ENCODE measurements at places on chromosomes 16 and 17.

- no peaks in the 10 kb centered on the region for H3K36me3 ChIP-seq
- no peaks in the 10 kb centered on the region for H3K27me3 ChIP-seq
- no peak for DNase-seq
- no peak overlapping the region for H3K27ac ChIP-seq
- peaks cover 8% of the 10 kb centered on the region for H3K4me1 ChIP-seq
These were observed 8.5 kb downstream of the MCRIP1 start for GRCh38 chr17:81824595-81824994.

- no peak overlapping the region for H3K4me3 ChIP-seq
- H3K27me3 ChIP-seq, result no peaks in the 10 kb centered on the region
- H3K36me3 ChIP-seq, result peaks cover 46% of the 10 kb centered on the region
- no peak for DNase-seq
- no peak overlapping the region for H3K27ac ChIP-seq
These were observed 70.7 kb downstream of the CLEC16A start for GRCh38 chr16:11015076-11015475.

GRCh38 chr16:79303959-79304387 lies 296.6 kb downstream of the MAF start:
- no peaks in the 10 kb centered on the region for H3K4me1 ChIP-seq
- peaks cover 9% of the 10 kb centered on the region for H3K27me3 ChIP-seq
- DNase-seq, result no peak
- no peak overlapping the region for H3K4me3 ChIP-seq

DNA sequence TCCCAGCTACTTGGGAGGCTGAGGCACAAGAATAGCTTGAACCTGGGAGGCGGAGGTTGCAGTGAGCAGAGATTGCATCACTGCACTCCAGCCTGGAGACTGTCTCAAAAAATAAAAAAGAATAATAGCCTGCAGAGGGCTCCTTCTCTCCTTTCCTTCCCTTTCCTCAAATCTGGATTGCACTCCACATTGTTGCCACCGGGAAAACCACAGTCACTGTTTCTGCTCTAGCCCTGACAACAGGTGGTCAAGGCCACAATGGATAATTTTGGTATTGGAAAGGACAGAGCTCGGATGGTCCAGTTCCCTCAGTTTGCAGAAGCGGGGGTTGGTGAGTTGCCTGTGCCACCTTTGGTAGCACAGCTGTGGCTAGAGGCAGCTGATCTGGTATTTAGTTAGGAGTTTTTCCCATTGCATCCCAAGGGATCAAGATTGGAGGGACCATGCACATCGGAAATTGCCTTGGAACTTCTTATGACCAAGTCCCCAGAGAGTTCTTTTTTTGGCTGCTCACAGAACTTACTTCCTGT lies 44.7 kb upstream of the PRSS54 start:
- no peak overlapping the region for H3K4me3 ChIP-seq
- peaks cover 8% of the 10 kb centered on the region for H3K4me1 ChIP-seq
- peaks cover 6% of the 10 kb centered on the region for H3K27me3 ChIP-seq
- no peaks in the 10 kb centered on the region for H3K36me3 ChIP-seq

- H3K36me3 ChIP-seq, result peaks cover 36% of the 10 kb centered on the region
- H3K4me3 ChIP-seq, result no peak overlapping the region
- H3K27me3 ChIP-seq, result no peaks in the 10 kb centered on the region
- H3K27ac ChIP-seq, result peak overlapping the region; percentile 78
- DNase-seq, result peak; percentile 40
These were observed 26.5 kb downstream of the STAT3 start for GRCh38 chr17:42361781-42362186.

- peaks cover 6% of the 10 kb centered on the region for H3K27me3 ChIP-seq
- peak; percentile 28 for DNase-seq
- no peak overlapping the region for H3K27ac ChIP-seq
- H3K4me3 ChIP-seq, result no peak overlapping the region
- peaks cover 20% of the 10 kb centered on the region for H3K36me3 ChIP-seq
- peaks cover 22% of the 10 kb centered on the region for H3K4me1 ChIP-seq
These were observed 74.9 kb upstream of the BCAR1 start for GRCh38 chr16:75326333-75326732.

GRCh38 chr17:7782240-7782639 lies 51.8 kb upstream of the KDM6B start:
- no peaks in the 10 kb centered on the region for H3K36me3 ChIP-seq
- no peak overlapping the region for H3K4me3 ChIP-seq
- H3K4me1 ChIP-seq, result no peaks in the 10 kb centered on the region
- H3K27me3 ChIP-seq, result no peaks in the 10 kb centered on the region
- DNase-seq, result no peak

DNA sequence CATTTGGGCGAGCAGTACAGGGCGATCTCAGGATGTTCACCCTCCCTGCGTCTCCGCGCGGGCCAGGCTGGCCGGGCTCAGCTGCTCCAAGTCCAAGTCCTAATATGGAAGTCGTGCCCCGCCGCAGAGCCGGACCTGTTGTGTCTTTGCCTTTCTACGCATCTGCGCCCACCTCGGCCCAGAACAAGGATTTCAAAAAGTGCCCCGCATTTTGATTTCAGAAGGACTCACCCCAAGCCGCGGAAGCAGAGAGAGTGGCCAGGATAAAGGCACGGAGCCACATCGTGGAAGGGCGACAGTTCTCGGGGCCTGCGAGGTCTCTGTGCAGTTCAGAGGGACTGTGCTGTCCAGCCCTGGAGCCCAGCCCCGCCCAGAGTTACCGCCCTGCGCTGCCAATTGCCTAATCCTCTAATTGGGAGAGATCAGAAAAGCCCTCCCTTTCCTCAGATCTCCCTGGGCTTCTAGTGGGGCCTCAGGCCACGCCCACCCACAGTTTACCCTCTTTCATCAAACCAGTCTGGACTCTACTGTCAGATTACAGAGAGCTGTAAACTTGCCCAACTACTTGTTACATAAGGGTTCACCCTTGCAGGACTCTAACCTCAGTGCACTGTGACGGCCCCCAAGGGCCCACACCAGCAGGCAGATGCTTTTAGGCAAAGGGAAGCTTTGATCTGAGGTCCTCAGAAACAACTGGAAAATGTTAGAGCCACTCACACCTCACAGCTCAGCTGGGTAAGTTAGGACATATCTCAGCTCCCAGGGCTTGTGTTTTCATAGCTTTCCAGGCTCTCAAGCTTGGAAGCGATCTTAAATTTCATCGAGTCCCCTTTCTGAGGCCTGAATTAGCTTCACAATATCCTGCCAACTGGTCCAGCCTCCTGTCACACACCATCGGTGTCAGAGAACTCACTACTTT lies at the start of gene CES1:
TSS of gene CES1 (minus strand) at position 324 of the 919 bp plus-strand sequence. CDS start at position 283, 41 bp downstream.
- H3K36me3 ChIP-seq, result no peaks in the 10 kb centered on the region
- H3K27ac ChIP-seq, result no peak within 1 kb of the TSS
- DNase-seq, result no peak
- H3K27me3 ChIP-seq, result no peaks in the 10 kb centered on the region
